Hair follicle dermal papilla cell (primary cell): ENCODE measurements at places on chromosomes 1 and 21. TPM values are rescaled to one million over a fixed set of nuclear protein-coding genes. Genes with fewer than 3 reads are reported as not detected.

The SNRPE gene
- 18.0 TPM in 2 replicates for total RNA-seq

The DSCAM gene
- total RNA-seq = 0.32 and 0.36 TPM in 2 replicates

The GPR137B gene
- total RNA-seq = 10.2 and 17.7 TPM in 2 replicates

The YOD1 gene
- 11.2 and 12.8 TPM in 2 replicates for total RNA-seq

The SPRR1B gene
- not detected in 2 replicates for total RNA-seq

The C1orf56 gene
- total RNA-seq = 3.6 and 5.0 TPM in 2 replicates

The UBL4B gene
- total RNA-seq = 2.3 and 7.5 TPM in 2 replicates
